ENCODE measurements at places on chromosomes 11 and 22.

DNA sequence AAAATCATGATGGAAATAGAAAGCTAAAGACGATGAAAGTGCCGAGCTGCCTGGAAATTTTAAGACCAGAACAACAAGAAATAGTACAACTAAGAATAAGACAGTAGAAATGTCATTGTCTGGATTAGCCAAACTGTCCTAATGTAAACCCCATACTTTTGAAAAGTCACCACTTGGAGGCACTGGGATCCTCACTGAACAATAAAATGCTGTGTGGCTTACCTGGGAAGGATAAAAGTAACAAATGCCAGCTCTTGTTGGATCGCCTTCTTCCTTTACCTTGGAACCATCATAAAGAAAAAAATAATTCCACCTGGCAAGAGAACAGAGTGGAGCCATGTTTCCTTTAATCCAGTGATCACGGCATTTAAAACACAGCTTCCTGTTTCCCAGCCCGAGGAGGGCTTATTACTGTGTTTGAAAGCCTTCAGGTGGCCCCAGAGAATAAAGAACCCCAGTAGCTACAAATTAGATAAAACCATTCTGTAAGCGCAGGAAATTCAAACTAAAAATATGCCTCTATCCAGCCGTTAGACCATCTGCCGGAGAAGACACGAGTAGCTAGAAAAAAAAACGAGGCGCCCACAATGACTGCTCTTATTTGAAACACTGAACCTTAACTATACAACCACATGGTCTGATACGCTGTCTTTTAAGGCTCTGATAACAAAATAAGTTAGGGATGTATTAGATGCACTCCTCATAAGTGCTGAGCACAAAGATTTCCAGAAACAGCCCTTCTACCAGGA is 4.4 kb downstream of the HPS4 start:
- DNase-seq, result no peak

DNA sequence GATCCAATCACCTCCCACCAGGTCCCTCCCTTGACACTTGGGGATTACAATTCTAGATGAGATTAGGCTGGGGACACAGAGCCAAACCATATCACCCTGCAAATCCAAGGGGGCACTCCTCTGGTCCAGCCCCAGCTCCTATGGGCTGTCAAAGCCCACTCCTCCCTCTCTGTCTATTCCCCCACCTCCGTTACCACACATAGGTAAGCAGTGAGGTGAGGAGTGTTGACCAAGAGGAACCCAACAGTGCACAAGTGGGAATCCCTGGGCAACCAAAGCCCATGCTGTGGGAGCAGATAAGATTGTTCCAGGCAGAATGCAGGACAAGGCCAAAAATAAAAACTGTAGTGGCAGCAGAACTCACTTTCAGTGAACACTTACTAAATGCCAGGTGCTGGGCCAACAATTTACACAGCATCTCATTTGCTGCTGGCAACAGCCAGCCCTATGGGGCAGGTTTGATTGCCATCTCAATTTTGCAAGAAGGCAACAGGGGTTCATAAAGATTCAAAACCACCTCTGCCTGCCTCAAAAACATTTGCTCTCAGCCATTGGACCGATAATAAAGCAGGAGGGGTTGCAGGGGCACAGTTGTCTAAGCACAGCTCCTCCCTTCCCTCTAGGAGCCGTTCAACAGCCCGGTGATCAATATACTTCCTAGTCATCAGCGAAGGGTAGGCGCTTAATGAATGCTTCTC is 8.9 kb downstream of the SDF2L1 start:
- DNase-seq, result no peak

- no peak for DNase-seq
Measured at GRCh38 chr22:19499880-19500242, 20.1 kb downstream of the CDC45 start.

DNA sequence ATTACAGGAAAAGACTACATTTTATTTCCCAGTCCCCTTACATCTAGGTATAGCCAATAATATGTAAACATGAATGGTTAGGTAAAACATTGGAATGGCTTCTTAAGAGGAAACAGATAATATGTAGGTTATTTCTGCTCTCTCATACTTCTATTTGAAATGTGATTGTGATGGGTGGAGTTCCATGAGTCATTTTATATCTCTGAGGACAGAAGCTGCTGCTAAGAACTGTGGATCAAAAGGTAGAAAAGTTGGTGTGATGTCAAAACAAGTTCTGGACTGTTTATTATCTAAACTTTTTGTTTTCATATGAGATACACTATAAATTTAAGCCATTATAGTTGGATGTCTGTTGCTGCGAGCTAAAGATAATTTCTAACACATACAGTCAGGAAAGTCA is 799.4 kb upstream of the TENM4 start:
- no peak for DNase-seq

- no peak for DNase-seq
Measured at GRCh38 chr22:38974826-38975175, 7.3 kb upstream of the APOBEC3B start.

DNA sequence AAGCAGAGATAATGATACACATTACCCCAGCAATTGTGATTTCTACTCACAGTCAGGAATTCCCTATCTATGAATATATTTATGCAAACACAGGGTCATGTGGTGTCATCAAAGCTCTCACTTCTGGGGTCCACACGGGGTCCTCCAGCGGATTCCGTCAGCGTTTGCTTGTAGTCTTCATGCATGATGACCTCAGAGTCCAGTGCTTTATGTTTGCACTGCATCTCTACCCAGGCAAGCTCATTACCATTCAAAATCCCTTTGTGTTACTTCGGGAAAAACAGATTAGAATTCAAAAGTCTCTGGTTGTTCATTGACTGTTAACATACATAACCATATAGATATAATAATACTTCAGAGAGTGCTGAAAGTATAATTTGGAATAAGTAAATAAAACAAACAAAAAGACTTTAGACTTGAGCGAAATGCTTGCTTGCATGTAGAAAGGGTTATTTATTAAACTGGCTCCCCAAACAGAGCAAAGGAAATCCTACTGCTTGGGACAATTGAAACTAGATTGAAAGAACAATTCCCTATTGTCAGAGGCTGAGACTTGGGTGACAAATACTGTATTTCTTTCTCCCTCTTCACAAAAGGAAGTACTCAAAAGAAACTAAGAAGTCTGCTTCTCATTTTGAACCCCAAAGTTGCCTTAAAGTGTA is 423.1 kb downstream of the ETS1 start:
- no peak for DNase-seq

DNA sequence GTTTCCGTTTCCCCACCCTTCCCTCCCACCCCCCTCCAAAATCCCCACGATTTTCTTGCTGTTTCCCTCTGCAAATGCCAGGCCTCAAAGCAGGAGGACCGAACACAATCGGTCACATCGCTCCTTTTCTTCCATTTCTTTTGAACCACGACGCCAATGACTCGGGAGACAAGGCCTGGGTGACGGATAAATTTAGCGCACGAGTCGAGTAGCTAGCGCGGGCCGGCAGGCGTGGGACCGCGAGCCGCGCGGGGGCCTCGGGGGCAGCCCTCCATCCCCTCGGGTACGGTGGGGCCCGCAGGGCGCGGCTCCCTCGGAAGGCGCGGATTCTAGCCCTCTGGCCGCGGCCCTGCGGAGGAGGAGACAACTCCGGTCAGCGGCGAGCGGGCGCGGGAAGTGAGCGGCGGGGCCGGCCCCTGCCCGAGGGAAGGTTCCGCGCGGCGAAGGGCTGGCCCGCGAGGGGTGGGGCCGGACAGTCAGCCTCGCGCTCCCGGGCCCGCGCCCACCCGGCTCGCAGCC is 414 bp downstream of the JOSD1 start:
- no peak for DNase-seq

DNA sequence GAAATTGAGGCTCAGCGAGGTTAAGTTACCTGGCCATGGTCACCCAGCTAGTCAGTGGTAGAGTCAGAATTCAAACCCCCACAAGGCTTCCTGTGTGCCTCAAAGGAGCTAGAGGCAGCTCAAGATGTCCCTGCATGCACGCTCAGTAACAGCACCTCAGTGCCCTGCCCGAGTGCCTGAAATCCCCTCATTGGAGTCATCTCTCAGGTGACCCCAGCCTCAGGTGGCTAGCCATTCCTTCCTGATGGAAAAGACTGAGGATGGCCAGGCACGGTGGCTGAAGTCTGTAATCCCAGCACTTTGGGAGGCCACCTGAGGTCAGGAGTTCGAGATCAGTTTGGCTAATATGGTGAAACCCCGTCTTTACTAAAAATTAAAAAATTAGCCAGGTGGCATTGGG is 36.9 kb downstream of the LIF start:
- no peak for DNase-seq

DNA sequence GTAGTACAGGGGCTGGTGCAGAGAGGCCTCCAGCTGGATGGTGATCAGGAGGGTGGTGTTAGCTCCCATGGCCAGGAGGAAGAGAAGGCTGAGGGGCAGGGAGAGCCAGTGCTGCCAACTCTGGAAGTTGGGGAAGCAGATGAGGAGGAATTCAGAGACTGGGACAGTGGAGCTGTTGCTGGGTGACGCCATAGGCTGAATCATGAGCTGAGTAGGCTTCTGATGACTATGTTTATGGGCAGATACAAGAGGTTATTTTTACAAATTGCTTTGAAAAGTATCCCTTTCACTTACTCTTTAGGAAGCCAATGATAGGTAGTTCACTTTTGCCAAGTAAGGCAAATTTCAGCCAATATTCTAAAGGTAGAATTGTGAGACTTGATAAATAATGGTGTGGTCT is 3.1 kb downstream of the OR56A1 start:
- no peak for DNase-seq

DNA sequence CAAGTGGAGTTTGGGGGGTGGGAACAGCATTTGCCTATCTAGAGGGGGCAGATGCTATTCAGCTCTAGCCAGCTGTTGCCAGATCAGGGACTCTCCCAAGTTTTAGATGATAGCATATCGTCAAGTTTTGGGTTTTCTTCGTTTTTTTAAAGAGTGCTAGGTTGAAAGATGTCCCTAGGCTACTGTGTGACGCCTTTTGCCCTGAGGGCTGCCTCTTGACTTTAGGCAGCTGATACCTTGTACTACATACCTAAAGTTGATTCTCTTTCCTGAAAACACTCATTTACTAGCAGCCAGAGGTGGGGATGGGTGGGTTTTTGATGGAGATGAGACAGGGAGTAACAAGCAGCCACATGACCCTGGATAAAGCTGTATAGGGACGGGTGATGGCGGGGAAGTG is 87.1 kb downstream of the ABTB2 start:
- no peak for DNase-seq

GRCh38 chr11:390175-390574 is 3.8 kb upstream of the PKP3 start:
- DNase-seq, result no peak

DNA sequence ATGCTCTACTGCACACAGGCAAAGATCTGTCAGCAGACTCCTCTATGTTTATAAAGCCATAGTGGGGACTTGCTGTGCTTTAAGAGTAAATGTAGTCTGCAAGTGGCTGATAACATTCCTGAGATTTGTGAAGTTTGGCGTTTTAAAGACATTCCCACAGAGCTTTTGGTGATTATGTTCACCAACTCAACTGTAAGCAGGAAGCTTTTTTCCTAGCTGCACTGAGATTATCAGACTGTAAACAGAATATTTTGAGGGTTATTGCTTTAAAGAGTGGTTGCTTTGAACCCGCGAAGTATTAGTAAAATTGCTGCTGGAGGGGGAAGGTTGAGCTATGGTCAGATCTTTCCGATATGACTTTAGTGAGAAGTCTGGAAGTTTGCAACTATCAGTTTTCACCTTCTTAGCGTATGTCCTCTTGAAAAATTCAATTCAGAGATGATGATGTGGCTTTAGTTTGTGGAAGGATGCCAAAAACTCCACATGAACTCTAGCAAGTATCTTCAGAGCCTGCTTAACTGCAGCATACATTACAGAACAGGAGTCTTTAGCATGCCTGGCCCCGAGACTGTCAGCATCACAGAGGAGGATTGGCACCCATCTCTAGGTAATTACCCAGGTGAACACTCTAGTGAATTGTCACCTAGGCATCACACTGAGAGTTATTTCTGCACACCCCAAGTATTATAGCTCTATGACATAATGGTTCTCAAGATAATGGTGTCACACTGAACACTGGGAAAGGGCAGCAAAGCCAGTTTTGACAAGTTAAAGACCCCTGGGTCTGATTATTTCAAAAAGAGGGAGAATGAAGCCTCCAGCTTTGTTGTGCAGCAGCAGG is 89.9 kb downstream of the MTNR1B start:
- DNase-seq, result no peak

GRCh38 chr22:22584722-22585121 is 25.7 kb upstream of the PRAME start:
- DNase-seq, result no peak

DNA sequence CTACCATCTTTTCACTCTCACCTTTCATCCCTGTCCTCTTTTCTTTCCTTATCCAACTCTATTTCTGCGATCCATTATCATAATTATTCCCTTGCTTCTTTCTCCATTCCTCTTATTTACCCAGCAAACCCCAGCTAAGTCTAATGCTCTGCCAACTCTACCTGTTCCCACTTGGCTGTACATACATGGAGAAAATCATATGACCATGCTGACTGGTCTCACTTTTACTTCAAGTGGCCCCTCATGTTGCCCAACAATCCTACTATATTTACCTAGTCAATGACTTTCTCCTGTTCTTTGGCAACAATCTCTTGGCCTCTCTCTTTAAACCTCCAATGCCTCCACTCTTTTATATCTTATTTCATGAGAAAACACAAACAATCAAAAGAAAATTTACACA is 94.1 kb downstream of the USP35 start:
- DNase-seq, result no peak

GRCh38 chr11:25988178-25988577 is 343.8 kb upstream of the ANO3 start:
- DNase-seq, result no peak

DNA sequence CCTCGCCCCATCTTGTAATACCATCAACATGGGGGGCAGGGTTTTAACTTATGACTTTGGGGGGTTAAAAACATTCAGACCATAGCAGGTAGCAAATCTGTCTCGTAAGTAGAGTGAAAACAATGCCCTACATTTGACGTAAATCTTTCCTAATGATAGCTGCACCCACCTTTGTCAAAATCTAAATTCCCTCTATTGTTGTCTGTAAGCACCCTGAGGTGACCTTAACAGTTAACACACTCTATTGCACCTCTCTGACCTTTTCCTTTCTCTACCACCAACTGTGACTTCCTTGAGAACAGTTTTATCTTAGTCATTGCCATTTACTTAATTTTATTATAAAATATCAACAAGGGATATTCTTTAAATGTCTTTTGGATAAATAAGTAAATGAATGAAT is 1024.9 kb upstream of the CNTN5 start:
- no peak for DNase-seq

DNA sequence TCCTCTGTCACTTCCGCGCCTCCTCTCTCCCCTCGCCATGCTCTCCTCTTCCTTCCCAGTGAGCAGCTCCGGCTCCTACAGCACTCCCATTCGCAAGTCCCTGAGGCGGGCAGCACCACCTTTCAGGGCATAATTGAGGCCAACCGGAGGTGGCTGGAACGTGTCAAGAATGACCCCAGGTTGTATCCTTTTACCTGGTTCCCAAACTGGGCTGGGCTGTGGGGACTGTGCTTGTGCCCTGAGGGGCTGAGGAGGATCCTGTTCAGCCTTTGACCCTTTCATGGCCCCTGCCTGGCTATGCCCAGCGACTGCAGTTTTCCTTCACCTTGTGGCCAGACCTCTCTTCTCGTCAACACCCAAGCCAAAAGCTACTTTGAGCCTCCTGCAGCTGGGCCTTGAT is 84.1 kb downstream of the CEP164 start:
- DNase-seq, result no peak

GRCh38 chr11:59573216-59573615 is 42.4 kb downstream of the OSBP start:
- DNase-seq, result no peak

GRCh38 chr11:118691926-118692830 is 12.7 kb upstream of the TREH start:
- peak; percentile 51 for DNase-seq
